ENCODE measurements at places on chromosomes 7 and 10. TPM values are rescaled to one million over a fixed set of nuclear protein-coding genes. Genes with fewer than 3 reads are reported as not detected.

The SEMA4G gene
- total RNA-seq = 1.8 TPM

The PNLIPRP2 gene
- not detected for total RNA-seq

The ZNF425 gene
- total RNA-seq = 2.6 TPM

The HOXA9 gene
- total RNA-seq = not detected

The FEZF1 gene
- not detected for total RNA-seq

The TCAF2 gene
- 7.6 TPM for total RNA-seq

The EGR2 gene
- 0.61 TPM for total RNA-seq

The C10orf53 gene
- total RNA-seq = not detected

The LHFPL3 gene
- not detected for total RNA-seq

The ZNF736 gene
- 12.0 TPM for total RNA-seq

The MGAM2 gene
- not detected for total RNA-seq

The TACC2 gene
- 7.0 TPM for total RNA-seq

The CALCR gene
- not detected for total RNA-seq

The TRIM74 gene
- not detected for total RNA-seq

The AKR1C4 gene
- total RNA-seq = not detected

The AKR1C1 gene
- total RNA-seq = 75.3 TPM

The RADIL gene
- 2.3 TPM for total RNA-seq

The ACSM6 gene
- not detected for total RNA-seq

The ADARB2 gene
- total RNA-seq = not detected

The VSTM4 gene
- 71.4 TPM for total RNA-seq

The SLC26A4 gene
- 0.24 TPM for total RNA-seq

The TCAF1 gene
- 99.5 TPM for total RNA-seq

The SPDYE16 gene
- not detected for total RNA-seq

The AQP1 gene
- 36.2 TPM for total RNA-seq

The DRGX gene
- not detected for total RNA-seq

The EZH2 gene
- 5.7 TPM for total RNA-seq

The CPN1 gene
- total RNA-seq = not detected

The CCDC7 gene
- 16.2 TPM for total RNA-seq

The FOXI2 gene
- not detected for total RNA-seq

The PILRA gene
- 0.36 TPM for total RNA-seq

The TRPV6 gene
- total RNA-seq = not detected

The CHAT gene
- total RNA-seq = not detected

The SUV39H2 gene
- 8.6 TPM for total RNA-seq

The OR2A7 gene
- 1.3 TPM for total RNA-seq

The ZP3 gene
- 2.3 TPM for total RNA-seq

The ZNF398 gene
- total RNA-seq = 27.8 TPM

The HPSE2 gene
- total RNA-seq = 0.12 TPM

The BLVRA gene
- total RNA-seq = 27.6 TPM

The MKI67 gene
- 7.0 TPM for total RNA-seq

The SEMA3C gene
- 272 TPM for total RNA-seq

The NEBL gene
- total RNA-seq = not detected

The PTPRZ1 gene
- total RNA-seq = 0.16 TPM

The LYZL1 gene
- not detected for total RNA-seq

The PLXDC2 gene
- total RNA-seq = 3.0 TPM

The BAMBI gene
- total RNA-seq = 16.2 TPM

The SIRT1 gene
- 18.7 TPM for total RNA-seq

Measured in hair follicle dermal papilla cell (primary cell).